Smooth muscle cell of trachea (primary cell): ENCODE measurements at places on chromosomes 5 and 9. TPM values are rescaled to one million over a fixed set of nuclear protein-coding genes. Genes with fewer than 3 reads are reported as not detected.

The COL5A1 gene
- 164 and 294 TPM in 2 replicates for total RNA-seq

The NMUR2 gene
- not detected in 2 replicates for total RNA-seq

The ARSI gene
- total RNA-seq: 12.1 and 18.9 TPM in 2 replicates

The KIF12 gene
- under 0.01 TPM in 1 of 2 replicates, not detected in the other for total RNA-seq

The AGXT2 gene
- 0.17 TPM in 1 of 2 replicates, not detected in the other for total RNA-seq

The RORB gene
- total RNA-seq: 0.87 and 1.5 TPM in 2 replicates

The WHRN gene
- 0.73 and 4.0 TPM in 2 replicates for total RNA-seq

The RGS7BP gene
- not detected in 2 replicates for total RNA-seq

The PCDHA5 gene
- under 0.01 TPM in 1 of 2 replicates, not detected in the other for total RNA-seq

The SGCD gene
- 12.2 and 22.0 TPM in 2 replicates for total RNA-seq

The ARHGEF39 gene
- 0.50 and 2.9 TPM in 2 replicates for total RNA-seq

The TAF11L14 gene
- total RNA-seq: not detected in 2 replicates

The BTNL3 gene
- total RNA-seq: not detected in 2 replicates

The AQP3 gene
- total RNA-seq: 2.6 and 21.2 TPM in 2 replicates

The CENPK gene
- 2.8 and 20.9 TPM in 2 replicates for total RNA-seq

The FUT7 gene
- total RNA-seq: not detected in 2 replicates

The FOXD4 gene
- total RNA-seq: 0.17 TPM in 1 of 2 replicates, not detected in the other

The MYMK gene
- total RNA-seq: not detected in 2 replicates

The IL13 gene
- not detected in 2 replicates for total RNA-seq

The FCN2 gene
- total RNA-seq: not detected in 2 replicates

The ASTN2 gene
- 8.9 and 24.8 TPM in 2 replicates for total RNA-seq

The CATSPER3 gene
- 0.17 TPM in 1 of 2 replicates, not detected in the other for total RNA-seq

The HTR1A gene
- not detected in 2 replicates for total RNA-seq

The MPDZ gene
- total RNA-seq: 36.1 and 38.0 TPM in 2 replicates

The TTC23L gene
- under 0.01 and 0.87 TPM in 2 replicates for total RNA-seq

The MARCHF11 gene
- total RNA-seq: not detected in 2 replicates

The LIX1 gene
- not detected in 2 replicates for total RNA-seq

The CDKN2B-AS1 gene
- 4.5 and 10.9 TPM in 2 replicates for total RNA-seq

The ADRA1B gene
- 0.17 TPM in 1 of 2 replicates, not detected in the other for total RNA-seq

The PHF24 gene
- under 0.01 TPM in 1 of 2 replicates, not detected in the other for total RNA-seq

The IRX1 gene
- not detected in 2 replicates for total RNA-seq

The FBP2 gene
- not detected in 2 replicates for total RNA-seq

The TAF11L4 gene
- not detected in 2 replicates for total RNA-seq

The LMX1B gene
- total RNA-seq: not detected in 2 replicates

The CARD6 gene
- total RNA-seq: 18.7 and 24.0 TPM in 2 replicates

The ADAMTSL1 gene
- total RNA-seq: 93.5 and 148 TPM in 2 replicates

The SPINK4 gene
- not detected in 2 replicates for total RNA-seq

The AFAP1L1 gene
- 5.1 TPM in 2 replicates for total RNA-seq

The DDX4 gene
- under 0.01 TPM in 1 of 2 replicates, not detected in the other for total RNA-seq

The RIC1 gene
- 39.6 and 45.7 TPM in 2 replicates for total RNA-seq

The NANS gene
- 63.3 and 112 TPM in 2 replicates for total RNA-seq

The FER gene
- 25.0 and 40.4 TPM in 2 replicates for total RNA-seq

The KDM4C gene
- 30.4 and 30.8 TPM in 2 replicates for total RNA-seq

The TRIM7 gene
- 5.3 and 6.3 TPM in 2 replicates for total RNA-seq

The MORN5 gene
- total RNA-seq: not detected in 2 replicates

The SPAAR gene
- total RNA-seq: under 0.01 TPM in 1 of 2 replicates, not detected in the other

The OR1Q1 gene
- total RNA-seq: not detected in 2 replicates

The SYK gene
- total RNA-seq: not detected in 2 replicates

The SLC36A2 gene
- total RNA-seq: not detected in 2 replicates

The STARD4 gene
- 52.3 and 93.4 TPM in 2 replicates for total RNA-seq

The SHC3 gene
- total RNA-seq: 24.9 and 61.4 TPM in 2 replicates
